Glutamatergic neuron (in vitro differentiated cells): ENCODE measurements at places on chromosomes 7 and 10.
A peak's percentile ranks its signal among the peaks of the same experiment; 100 is the strongest.

DNA sequence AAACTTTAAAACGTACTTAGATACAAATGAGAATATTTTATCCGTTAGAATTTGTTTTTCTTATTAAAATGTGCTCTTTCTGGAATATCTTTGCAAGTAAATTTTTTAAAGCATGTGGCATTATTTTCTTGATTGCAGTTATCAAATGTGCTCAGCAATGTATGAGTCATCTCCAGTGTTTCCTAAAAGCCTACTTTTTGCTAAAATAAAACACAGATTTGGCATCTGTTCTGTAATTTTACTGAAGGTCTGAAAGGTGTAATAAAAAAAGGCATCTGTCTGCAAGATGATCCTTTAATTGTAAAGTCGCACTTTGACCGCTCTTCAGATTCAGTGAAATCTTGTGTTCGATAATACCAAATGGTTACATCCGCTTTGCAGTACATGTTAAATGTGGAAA lies 3.4 kb downstream of the GNAT3 start:
- H3K27me3 ChIP-seq, result no peaks in the 10 kb centered on the region
- H3K36me3 ChIP-seq, result no peaks in the 10 kb centered on the region
- H3K27ac ChIP-seq, result no peak overlapping the region
- no peak for DNase-seq

DNA sequence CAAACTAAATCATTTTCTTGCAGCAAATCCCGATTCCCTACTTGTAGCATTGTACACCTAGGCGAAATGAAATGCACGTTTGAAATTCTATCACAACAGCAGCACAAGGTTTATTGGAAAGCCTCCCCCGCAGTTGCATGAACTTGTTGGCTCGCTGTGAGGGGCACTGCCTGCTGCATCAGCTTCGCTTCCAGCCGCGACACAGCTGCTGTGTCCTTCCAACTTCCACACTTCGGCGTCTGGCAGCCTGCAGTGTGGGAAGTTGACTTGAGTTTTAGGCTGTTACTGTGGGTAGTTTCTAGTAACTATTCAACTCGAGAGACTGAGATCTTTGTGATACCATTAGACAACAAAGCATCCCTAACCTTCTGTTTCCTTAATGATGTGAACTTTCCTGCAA lies 315.8 kb upstream of the TPK1 start:
- DNase-seq, result no peak
- no peak overlapping the region for H3K4me3 ChIP-seq
- H3K27me3 ChIP-seq, result peaks cover 2% of the 10 kb centered on the region

- H3K27me3 ChIP-seq, result peaks cover 10% of the 10 kb centered on the region
- peaks cover 18% of the 10 kb centered on the region for H3K4me1 ChIP-seq
- peak within 1 kb of the TSS; percentile 97 for H3K4me3 ChIP-seq
These were observed at the start of gene PLPP4 for GRCh38 chr10:120456626-120457430. Gene PLPP4 (plus strand): TSS chr10:120457227. CDS start chr10:120457306, 79 bp downstream.

GRCh38 chr7:8931906-8932646 lies 498.7 kb downstream of the NXPH1 start:
- H3K4me1 ChIP-seq, result no peaks in the 10 kb centered on the region
- no peak overlapping the region for H3K4me3 ChIP-seq
- DNase-seq, result no peak
- no peaks in the 10 kb centered on the region for H3K27me3 ChIP-seq
- no peak overlapping the region for H3K27ac ChIP-seq
- H3K36me3 ChIP-seq, result no peaks in the 10 kb centered on the region

- H3K36me3 ChIP-seq, result no peaks in the 10 kb centered on the region
- no peak overlapping the region for H3K4me3 ChIP-seq
- H3K4me1 ChIP-seq, result peaks cover 34% of the 10 kb centered on the region
- H3K27ac ChIP-seq, result no peak overlapping the region
- DNase-seq, result no peak
- H3K27me3 ChIP-seq, result no peaks in the 10 kb centered on the region
These were observed 76.6 kb downstream of the RBM33 start for GRCh38 chr7:155721056-155721455.

DNA sequence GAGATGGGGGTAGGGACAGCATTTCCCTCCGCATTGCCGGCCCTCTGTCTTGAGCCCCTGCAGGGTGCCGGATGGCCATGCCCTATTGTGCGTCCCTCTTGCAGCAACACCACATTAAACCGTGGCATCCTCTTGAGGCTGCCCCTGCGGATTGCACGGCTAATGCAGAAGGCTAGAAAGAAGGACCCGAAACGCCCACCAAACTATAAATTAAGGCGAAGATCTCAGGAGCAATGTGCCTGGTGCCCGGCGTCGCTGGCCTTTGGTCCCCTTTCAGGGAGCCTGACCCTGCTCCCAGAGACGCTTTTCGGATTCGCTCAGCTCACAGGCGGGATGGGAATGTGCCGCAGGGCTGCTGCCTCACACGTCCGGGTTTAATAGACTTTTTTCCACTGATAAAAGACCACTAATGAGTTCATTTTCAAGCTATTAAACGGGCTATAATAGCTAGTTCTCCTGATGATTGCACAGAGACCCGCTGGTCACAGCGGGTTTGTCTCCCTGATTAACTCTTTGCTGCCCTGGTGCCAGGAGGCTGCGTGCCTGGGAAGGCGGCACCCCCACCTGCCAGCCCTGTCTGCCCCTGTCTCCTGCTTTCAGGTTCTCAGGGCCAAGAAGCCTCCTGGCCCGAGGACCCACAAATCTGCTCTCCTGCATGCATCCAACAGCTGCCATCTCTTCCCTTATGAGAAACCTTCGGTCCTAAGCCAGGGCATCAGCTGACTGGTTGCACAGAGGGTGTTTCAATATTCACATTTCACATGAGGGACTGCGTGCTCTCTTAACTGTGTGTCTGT lies 128.3 kb downstream of the ADARB2 start:
- H3K4me3 ChIP-seq, result peak overlapping the region; percentile 46
- peak overlapping the region; percentile 7 for H3K27ac ChIP-seq
- H3K36me3 ChIP-seq, result no peaks in the 10 kb centered on the region
- peaks cover 49% of the 10 kb centered on the region for H3K4me1 ChIP-seq

GRCh38 chr7:45574416-45574668 lies 174 bp downstream of the ADCY1 start:
- H3K27ac ChIP-seq, result no peak overlapping the region
- no peak for DNase-seq
- H3K36me3 ChIP-seq, result no peaks in the 10 kb centered on the region
- H3K27me3 ChIP-seq, result peaks cover 11% of the 10 kb centered on the region
- peaks cover 19% of the 10 kb centered on the region for H3K4me1 ChIP-seq

DNA sequence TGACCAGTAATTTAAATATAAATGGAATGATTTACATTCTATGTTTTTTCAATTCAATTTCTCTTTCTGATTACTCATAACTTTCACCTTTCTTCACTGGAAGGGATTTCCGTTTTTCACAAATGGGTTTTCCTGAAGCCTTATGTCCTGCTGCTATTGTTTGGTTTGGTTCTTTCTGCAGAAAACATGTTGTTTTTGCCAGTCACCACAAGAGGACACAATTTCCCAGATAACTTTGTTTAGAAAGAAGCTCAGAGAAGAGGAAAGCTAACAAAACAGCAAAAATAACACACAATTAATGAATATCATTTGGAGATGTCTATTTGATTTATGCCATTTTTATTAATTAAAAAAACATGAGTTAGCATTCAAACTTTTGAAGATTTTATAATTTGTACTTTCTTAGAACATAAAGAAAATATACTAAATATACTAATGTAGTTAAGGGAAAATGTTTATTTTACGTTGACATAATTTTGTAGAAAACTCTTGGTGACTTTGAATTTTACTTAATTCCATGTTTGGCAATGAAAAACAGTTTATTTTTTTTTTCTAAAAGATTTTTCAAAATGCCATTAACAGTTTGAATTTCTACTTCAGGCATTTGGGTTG lies 4.6 kb upstream of the TWIST1 start:
- no peak overlapping the region for H3K27ac ChIP-seq
- H3K4me3 ChIP-seq, result no peak overlapping the region
- no peaks in the 10 kb centered on the region for H3K36me3 ChIP-seq
- no peaks in the 10 kb centered on the region for H3K4me1 ChIP-seq
- peaks cover 19% of the 10 kb centered on the region for H3K27me3 ChIP-seq

DNA sequence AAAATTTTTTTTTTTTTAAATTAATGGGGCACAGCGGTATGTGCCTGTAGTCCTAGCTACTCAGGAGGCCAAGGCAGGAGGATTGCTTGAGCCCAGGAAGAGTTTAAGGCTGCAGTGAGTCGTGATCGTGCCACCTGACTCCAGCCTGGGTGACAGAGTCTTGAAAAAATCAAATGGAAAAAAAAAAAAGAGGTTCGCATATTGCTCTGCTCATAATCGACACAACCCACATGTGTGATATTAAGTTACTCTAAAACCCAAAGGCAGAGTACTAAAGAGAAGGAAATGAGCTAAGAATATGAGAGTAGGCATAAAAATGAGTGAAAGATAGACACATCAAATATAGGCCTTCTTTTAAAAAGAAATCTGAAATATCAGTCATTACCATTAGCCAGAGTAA lies 66.3 kb downstream of the IGF2BP3 start:
- H3K4me1 ChIP-seq, result no peaks in the 10 kb centered on the region
- no peaks in the 10 kb centered on the region for H3K36me3 ChIP-seq
- no peak overlapping the region for H3K4me3 ChIP-seq
- no peaks in the 10 kb centered on the region for H3K27me3 ChIP-seq
- no peak overlapping the region for H3K27ac ChIP-seq

GRCh38 chr10:124562425-124563060 lies 100.9 kb downstream of the LHPP start:
- no peak for DNase-seq
- peaks cover 2% of the 10 kb centered on the region for H3K27me3 ChIP-seq
- no peak overlapping the region for H3K4me3 ChIP-seq
- peaks cover 7% of the 10 kb centered on the region for H3K4me1 ChIP-seq

- no peaks in the 10 kb centered on the region for H3K36me3 ChIP-seq
- H3K27ac ChIP-seq, result no peak overlapping the region
- DNase-seq, result peak; percentile 56
- H3K4me3 ChIP-seq, result peak overlapping the region; percentile 65
- peaks cover 3% of the 10 kb centered on the region for H3K27me3 ChIP-seq
- peaks cover 12% of the 10 kb centered on the region for H3K4me1 ChIP-seq
These were observed 113.4 kb downstream of the VIPR2 start for GRCh38 chr7:159031135-159031701.

GRCh38 chr10:13669901-13670300 lies 83.1 kb downstream of the PRPF18 start:
- H3K4me3 ChIP-seq, result no peak overlapping the region
- no peaks in the 10 kb centered on the region for H3K36me3 ChIP-seq
- no peak for DNase-seq
- no peak overlapping the region for H3K27ac ChIP-seq
- peaks cover 16% of the 10 kb centered on the region for H3K4me1 ChIP-seq
- no peaks in the 10 kb centered on the region for H3K27me3 ChIP-seq

DNA sequence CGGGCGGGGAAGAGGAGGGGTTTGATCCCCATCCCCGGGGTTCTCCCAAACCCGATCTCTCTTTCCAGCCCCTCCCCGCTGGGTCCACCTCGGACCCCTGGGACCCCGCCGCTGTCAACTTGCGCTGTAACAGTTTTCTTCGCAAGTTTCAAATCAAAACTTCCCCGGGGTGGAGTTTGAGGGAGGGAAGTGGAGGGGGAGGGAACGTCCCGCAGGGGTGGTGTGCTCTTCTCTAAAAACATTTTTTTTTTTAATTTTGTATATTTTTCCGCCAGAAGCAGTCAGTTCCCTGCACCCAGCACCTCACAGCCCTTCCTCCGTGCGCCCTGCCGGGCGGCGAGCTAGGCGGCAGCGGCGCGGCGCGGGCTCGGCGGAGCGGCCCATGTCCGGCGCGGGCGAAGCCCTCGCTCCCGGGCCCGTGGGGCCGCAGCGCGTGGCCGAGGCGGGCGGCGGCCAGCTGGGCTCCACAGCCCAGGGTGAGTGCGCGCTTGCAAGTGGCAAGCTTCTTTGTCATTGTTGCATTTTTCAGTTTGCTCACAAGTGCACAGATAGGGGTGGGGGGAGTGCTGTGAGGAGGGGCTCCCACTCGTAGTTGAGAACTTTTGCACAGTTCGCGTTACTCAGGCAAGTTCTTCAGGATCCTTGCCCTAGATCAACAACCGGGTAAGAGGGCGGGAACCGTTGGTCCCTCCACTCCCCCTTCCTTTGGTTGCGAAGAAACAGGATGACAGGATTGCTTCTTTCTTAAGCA lies 933 bp downstream of the MDFIC start:
- no peak overlapping the region for H3K27ac ChIP-seq
- H3K36me3 ChIP-seq, result no peaks in the 10 kb centered on the region
- peaks cover 4% of the 10 kb centered on the region for H3K4me1 ChIP-seq
- H3K4me3 ChIP-seq, result peak overlapping the region; percentile 91

- no peaks in the 10 kb centered on the region for H3K27me3 ChIP-seq
- H3K36me3 ChIP-seq, result peaks cover 8% of the 10 kb centered on the region
- H3K27ac ChIP-seq, result no peak overlapping the region
- H3K4me3 ChIP-seq, result no peak overlapping the region
- H3K4me1 ChIP-seq, result no peaks in the 10 kb centered on the region
These were observed 308.7 kb downstream of the PTEN start for GRCh38 chr10:88172159-88172558.

DNA sequence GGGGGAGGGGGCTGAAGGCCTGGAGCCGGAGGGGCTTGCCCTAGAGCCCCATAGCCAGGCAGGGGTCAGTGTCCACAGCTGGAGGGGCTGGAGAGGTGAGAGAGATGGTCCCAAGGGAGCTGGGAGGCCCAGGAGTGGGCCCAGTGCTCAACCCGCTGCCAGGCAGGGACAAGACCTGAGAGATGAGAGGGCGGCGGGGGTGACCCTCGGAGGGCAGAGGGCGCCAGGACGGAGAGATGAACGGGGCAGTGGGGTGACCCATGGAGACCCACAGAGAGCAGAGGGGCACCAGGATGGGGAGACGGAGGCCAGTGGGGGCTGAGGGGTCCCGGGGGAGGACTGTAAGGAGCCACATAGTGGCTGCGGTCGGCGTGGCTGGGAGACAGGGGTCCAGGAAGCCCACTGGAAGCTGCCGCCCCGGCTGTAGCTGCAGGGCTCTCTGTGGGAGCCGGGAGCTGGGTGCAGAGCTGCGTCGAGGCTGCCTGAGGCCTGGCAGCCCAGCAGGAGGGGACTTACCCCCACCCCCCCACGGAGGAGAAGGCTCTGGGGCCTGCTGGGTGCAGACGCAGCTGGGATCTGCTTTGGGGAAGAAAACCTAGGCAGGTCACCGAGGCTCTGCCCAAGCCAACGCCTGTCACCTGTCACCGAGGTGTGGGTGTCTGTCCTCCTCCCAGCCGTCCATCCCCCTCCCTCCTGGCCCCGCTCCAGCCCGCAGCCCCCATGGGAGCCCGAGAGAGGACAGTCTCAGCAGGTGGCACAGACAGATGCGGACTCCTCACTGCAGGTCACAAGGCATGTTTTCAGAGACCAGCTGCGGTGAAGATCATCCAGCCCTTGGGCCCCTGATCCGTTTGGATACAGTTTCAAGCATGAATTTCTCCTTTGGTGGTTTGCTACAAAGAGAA lies 25.1 kb downstream of the PWWP2B start:
- H3K4me3 ChIP-seq, result peak overlapping the region; percentile 84
- H3K36me3 ChIP-seq, result peaks cover 4% of the 10 kb centered on the region
- H3K27ac ChIP-seq, result peak overlapping the region; percentile 100
- H3K27me3 ChIP-seq, result peaks cover 24% of the 10 kb centered on the region
- H3K4me1 ChIP-seq, result peaks cover 44% of the 10 kb centered on the region

GRCh38 chr7:158957921-158958491 lies 101.6 kb downstream of the DYNC2I1 start:
- no peaks in the 10 kb centered on the region for H3K27me3 ChIP-seq
- no peak overlapping the region for H3K27ac ChIP-seq
- peaks cover 3% of the 10 kb centered on the region for H3K4me1 ChIP-seq
- H3K36me3 ChIP-seq, result no peaks in the 10 kb centered on the region
- H3K4me3 ChIP-seq, result peak overlapping the region; percentile 61
